Osteoblast (primary cell): ENCODE measurements at places on chromosomes 4 and X. TPM values are rescaled to one million over a fixed set of nuclear protein-coding genes. Genes with fewer than 3 reads are reported as not detected.

The ATP1B4 gene
- not detected in 2 replicates for total RNA-seq

DNA sequence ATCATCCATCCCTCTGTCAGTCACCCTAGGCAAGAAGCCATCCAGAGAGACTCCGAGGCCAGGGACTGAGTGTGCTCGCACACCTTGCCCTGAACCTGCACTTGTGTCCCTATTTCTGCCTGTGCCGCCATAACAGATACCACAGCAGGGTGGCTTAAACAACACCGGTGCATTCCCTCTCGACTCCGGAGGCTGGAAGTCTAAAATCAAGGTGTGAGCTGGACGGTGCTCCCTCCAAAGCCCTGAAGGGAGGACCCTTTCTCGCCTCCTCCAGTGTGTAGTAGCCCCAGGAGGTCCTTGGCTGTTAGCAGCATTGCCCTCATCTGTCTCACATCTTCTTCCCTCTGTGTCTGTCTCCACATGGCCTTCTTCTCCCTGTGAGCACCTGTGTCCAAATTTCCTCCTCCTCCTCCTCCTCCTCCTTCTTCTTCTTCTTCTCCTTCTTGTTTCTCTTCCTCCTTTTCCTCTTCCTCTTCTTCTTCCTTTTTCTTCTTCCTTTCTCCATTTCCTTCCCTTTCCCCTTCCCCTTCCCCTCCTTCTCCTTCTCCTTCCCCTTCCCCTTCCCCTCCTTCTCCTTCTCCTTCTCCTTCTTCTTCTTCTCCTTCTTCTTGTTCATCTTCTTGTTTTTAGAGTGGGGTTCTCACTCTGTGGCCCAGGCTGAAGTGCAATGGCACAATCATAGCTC, 98.1 kb upstream of the ENPP6 start:
- no peak for DNase-seq

- no peak for DNase-seq
These were observed 114.6 kb downstream of the RASL11B start for GRCh38 chr4:52976523-52977230.

The HPSE gene
- 0.29 and 0.36 TPM in 2 replicates for total RNA-seq

GRCh38 chr4:84915396-84915780, 51.1 kb downstream of the WDFY3 start:
- no peak for DNase-seq

DNA sequence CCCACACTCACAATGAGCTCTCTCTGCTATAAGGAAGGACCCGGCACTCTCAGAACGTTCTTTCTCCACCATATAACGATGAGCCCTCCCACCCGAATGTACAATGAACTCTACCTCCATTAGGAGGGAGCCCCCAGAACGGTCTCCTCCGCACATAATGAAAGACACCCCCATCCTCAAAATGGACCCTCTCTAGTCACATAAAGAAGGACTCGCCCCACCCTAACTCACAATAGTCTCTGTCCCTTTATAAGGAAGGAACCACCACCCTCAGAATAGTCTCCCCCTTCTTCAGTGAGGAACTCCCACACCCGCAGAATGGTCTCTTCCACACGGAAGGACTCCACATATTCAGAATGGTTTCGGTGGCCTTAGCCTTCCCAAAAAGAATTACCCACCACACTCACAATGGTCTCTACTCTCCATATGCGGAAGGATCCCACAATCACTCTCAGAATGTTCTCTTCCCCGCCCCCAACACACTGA, 477 bp downstream of the SLC35A2 start:
- DNase-seq = peak; percentile 66
